ENCODE measurements at places on chromosomes 7 and 10.

DNA sequence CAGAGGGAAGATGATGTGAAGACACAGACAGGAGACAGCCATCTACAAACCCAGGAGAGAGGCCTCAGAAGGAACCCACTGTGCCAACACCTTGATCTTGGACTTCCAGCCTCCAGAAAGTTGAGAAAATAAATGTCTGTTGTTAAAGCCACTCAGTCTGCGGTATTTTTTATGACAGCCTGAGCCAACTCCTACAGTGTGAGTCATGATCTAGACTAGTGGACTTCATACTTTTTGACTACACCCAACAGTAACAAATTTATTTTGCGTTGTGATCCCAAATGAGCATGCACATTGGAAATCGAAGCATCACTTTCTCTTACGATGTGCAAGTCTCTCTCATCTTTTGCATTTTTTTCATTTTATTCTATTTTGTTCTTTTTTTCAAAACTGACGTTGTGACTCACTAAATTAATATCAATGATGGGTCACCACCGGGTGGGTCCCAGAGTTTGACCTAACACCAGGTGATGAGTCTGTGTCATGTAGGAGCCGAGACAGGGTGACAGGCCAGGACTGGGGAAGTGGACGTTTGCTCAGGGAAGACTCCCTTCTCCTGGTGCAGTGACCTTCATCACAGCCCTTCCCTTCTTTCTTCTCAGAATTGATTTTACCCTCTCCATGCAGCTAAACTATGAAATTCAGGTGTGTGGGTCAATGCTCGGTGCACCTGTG is 28.9 kb downstream of the PHYH start:
- DNase-seq = no peak

- peak; percentile 17 for DNase-seq
Measured at GRCh38 chr7:129502708-129503685, 666 bp downstream of the SMKR1 start.

DNA sequence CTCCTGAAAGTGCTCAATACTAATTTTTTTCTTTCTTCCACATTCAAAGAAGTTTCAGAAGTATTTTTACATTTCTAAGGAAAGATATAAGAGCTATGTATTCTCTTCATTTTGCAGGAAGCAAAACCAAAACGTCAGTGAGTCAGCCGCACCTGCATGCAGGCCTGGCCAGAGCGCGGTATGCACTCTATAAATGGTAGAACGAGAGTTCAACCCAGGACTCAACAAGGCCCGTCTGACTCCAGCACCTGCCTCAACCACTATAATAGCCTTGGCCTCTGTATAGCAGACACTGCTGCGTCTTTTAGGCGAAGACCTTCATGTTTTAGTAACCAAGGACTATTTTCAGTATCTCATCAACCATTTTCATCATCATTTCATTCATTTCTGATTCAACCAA is 113.2 kb downstream of the KMT2E start:
- no peak for DNase-seq

DNA sequence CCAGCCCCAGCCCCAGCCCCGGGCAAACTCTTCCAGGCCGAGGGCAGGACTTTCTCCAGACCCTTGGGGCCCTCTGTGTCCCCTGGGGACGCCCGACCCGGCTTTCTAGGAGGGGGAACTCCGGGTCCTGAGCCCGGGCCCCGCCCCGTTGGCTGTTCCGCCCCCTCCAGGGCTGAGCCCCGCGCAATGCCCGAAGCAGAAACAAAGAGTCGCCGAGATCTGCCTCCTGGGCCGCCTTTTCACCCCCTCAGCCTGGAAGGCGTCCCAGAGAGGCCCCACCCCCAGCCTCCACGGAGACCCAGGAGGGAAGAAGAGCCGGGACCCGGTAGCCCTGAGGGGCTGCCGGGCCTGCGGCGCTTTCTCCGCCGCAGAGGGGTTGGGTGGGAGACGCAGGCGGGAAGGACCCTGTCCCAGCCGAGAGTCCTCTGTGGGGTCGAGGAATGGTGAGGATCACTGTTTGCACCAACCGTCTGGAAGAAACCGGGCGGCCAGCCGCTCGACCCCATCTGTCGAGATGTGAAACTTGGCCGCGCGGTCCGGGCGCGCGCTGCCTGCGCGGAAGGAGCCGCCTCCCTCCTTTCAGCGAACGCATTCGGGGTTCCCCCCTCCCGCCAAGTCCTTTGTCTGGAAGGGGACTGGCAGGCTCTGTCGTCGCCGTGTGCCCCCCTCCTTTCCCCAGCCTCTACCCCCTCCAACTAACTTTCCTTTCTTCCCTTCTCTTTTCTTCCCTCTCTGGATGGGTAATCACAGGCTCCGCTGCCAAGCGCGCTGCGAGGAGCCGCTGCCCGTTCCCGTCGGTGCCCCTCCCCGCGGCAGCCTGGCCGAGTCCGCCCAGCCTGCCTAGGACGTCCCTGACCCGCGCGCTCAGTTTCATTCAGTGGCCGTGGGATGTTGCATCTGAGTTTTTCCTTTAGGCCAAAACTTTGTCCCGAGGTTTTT is 10.2 kb downstream of the EN2 start:
- DNase-seq = no peak

GRCh38 chr7:7504910-7505704 is 30.6 kb downstream of the COL28A1 start:
- DNase-seq = no peak

DNA sequence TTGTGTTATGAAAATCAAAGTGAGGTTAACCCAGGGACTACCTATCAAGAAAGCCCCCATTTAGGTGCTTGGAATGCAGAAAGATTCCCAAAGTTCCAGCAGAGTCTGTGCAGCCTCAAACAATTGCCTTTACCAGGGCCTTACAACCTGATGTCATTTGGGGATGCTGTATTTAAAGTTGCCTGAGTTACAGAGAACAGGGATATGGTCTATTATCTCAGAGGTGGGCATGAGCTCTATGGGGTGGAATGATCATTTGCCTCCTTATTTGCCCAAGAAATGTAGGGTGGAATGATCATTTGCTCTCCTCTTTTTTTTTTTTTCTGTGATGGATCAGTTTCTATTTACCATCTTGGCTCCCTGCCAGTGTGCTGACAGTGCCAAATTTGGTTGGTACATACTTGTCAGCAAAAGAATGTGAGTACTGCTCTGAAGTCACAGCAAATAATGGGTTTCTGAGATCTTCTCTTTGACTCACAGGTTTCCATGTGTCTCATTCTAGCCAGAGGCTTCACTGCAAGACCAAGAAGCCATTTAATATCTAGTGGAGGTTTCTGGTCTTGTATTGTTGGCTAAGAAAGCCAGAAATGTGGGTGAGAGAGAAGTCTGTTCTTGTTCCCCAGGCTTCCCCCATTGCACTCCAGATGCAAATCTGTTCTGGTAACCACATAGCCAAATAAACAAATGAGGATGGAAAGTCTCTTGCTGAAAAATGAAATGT is 45.5 kb upstream of the ZNRF2 start:
- peak; percentile 59 for DNase-seq

- peak; percentile 15 for DNase-seq
Measured at GRCh38 chr10:111102359-111102837, 25.6 kb downstream of the ADRA2A start.

- no peak for DNase-seq
Measured at GRCh38 chr10:51367127-51367526, 292.8 kb downstream of the PRKG1 start.

DNA sequence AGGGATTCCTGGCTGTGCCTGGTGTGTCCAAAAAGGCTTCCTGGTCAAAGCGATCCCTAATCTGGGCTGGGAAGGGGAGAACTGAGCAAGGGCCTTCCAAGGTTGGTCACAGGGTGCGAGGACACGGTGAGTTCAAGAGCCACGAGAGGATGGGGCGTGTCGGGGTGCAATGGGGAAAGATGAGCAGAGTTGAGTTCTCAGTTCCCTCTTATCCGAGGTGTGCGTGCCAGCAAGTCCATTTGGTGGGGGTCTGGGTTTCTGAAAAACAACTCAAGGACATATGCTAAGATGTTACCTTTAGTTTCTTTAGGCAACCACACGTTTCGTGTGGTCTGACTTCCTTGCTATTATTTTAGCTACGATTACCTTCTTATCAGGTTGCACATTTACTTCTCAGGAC is 1.3 kb downstream of the ZNF775 start:
- DNase-seq = no peak

GRCh38 chr7:157479326-157479725 is 142.5 kb downstream of the DNAJB6 start:
- no peak for DNase-seq

- DNase-seq = peak; percentile 44
Measured at GRCh38 chr7:122300211-122300932, 4.2 kb downstream of the FEZF1 start.

- DNase-seq = no peak
Measured at GRCh38 chr7:136030867-136031318, 53.7 kb upstream of the MTPN start.

DNA sequence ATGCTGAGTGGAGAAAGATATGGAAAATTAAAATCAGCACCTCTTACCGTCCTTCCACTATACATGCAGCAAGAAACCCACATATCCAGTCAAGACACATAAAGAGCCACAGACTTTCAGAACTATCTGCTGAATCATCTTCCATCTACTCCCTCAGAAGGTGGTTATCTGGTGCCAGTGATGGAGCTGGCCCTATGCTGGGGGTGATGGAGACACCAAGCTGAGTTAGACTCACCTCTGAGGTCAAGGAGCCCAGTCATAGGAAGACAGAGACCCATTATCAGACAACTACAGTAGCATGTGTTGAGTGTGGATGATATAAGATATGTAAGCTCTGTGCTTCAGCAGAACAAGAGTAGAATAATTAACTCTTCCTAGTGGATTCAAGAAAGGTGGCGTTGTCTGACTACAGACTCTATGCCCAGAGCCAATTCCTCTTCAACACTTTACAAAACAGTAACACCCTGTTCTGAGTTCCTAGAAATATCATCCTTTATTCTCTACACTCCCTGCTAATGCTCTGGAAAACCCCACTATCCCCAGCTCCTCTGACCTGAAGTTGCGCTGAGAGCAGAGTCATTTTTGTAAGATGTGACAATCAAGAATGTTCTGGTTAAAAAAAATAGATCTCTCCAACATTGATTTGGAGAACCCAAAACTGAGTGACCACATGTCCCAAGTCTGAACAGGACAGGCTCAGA is 14.3 kb downstream of the CYP3A5 start:
- no peak for DNase-seq

DNA sequence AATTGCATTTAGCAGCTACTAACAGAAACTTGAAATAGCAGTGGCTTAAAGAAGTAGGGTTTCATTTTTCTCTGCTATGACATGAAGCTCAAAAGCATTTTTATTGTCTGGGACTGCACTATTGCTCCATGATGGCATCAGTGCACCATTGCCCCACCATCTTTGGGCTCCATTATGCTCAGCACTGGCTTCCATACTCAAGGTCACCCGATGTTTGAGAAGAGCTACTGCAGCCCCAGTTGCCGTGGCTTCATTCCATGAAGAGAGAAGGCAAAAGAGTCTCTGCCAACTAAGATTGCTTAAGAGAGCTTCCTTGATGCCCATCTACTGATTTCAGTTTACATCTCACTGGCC is 192.2 kb upstream of the LRGUK start:
- DNase-seq = no peak

GRCh38 chr7:98312201-98312600 is 30.7 kb downstream of the BRI3 start:
- no peak for DNase-seq

GRCh38 chr7:74284781-74285259 is 4.4 kb upstream of the CLIP2 start:
- no peak for DNase-seq

GRCh38 chr7:95095259-95095965 is 188.0 kb downstream of the PPP1R9A start:
- no peak for DNase-seq

- no peak for DNase-seq
Measured at GRCh38 chr10:75875740-75876139, 444.3 kb downstream of the LRMDA start.

DNA sequence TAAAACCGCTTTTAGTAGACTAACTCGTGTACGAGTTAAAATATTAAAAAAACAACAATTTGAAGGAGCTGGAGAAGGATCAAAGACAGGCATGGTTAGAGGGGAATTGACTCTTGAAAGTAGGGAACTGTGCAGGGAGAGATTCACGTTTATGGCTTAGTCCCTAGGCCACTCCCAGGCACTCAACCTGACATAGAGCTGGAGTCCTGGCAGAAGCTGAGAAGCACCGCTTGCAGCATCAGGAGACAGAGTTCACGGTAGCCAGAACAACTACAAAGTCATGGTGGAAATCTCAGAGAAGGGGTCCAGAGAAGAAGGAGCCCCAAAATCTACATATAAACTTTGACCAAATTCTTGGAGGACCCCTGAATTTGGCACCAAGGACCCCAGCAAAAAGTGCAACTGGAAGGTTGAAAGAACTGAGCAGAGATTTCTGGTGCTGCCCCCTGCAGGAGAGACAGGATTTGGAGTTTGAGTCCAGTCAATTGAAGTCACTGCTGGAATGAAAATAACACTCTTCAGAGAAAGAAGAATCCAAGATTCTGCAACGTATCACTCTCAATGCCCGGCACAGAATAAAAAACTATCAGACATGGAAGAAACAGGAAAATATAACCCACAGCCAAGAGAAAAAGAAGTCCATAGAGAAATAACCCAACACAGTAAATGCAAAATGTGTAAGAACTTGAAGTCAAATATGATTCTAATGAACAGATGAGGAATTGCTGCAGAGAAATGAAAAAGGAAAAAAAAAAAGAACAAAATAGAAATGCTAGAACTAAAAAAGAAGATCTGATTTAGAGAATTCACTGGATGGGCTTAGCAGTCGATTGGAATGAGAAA is 493.3 kb upstream of the PODXL start:
- no peak for DNase-seq

DNA sequence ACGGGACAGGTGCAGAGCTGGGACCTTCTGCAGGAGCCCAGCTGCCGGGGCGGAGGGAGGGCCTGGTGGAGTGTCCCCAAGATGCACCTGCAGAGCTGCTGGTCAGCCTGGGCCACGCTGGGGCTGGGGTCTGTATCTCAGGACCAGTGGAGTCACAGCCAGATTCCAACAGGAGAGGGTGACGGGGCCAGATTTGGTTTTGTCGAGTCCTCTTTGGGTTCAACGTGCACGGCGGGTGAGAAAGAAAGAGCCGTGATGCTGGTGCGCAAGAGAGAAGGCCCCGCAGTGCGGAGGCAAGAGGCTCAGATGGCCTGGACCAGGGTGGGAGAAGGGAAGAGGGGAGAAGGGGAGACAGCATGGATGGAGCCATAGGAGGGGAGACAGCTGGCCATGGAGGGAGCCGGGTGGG is 462.9 kb downstream of the PTPRN2 start:
- no peak for DNase-seq

DNA sequence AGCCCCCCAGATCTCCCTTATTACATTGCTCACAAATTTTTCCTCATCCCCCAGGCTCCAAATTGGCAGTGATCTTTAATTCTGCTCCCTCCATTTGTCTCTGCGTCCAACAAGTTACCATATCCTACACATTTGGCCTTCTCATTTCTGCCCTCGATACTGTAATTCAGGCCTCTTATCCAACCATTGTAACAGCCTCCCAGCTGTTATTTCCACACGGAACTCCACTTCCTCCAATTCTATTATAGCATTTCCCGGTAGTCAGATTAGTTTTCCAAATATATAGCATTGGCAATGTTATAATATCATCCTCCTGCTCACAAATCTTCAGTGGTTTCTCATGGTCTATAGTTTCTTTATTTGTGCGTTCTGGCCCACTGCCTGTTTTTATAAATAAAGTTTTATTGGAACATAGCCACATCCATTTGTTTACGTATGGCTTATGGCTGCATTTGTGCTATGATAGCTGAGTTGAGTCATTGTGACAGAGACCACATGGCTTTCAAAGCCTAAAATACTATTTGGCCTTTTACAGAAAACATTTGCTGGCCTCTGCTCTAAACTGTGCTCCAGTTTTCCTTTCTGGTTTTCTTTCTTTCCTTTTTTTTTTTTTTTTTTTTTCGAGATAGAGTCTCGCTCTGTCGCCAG is 126.5 kb upstream of the ZNF438 start:
- DNase-seq = no peak
